ENCODE measurements at places on chromosomes 13 and 19.

DNA sequence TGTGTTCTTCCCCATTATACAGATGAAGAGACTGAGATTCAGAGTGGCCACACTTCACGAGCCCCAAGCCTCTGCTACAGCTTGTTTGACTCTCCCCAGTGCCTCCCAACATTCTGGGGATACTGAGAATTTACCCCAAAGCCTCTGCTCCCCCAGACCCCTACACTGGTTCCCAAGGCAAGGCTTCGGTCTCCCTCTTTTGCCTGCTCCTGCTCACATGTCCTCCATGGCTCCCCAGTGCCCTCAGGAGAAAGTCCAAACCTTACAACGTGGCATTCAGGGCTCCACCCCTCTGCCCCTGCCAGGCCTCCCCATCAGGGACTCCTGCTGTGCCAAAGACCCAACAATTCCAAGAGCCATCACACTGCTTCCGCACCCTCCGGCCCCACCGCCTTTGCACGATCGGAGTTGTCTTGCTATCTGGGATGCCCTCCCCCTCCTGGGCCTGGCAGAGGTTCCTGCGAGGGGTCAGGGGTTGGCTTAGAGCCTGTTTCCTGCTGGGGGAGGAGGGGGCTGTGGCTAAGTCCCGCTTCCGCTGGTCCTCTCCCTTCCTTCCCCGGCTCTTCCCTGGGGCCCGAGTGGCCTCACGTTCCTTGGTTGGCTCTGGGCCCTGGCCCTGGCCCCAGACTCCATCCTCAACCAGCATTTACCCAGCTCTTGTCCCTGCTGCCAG lies 15.4 kb downstream of the GTPBP3 start:
- DNase-seq, result no peak

DNA sequence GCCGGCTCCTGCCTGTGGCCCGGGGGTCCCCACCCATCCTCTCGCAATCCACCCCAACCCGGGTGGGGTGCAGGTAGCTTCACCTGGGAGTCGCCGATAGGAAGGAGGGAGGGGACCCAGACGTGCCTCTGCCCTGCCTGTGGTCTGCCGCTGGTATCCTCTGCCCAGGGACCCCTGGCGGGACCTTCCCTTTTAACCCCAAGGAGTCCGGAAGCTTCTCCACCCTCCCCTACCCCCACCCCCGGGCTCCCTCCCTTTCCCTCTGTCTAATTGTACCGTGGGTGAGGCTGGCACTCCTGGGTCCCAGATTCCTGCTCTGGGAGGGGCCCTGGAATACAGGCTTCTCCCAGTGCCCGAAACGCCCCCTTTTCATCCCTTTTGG lies at the start of gene KLK10:
Gene KLK10 (minus strand): TSS at position 166 of the 382 bp plus-strand sequence. CDS start 579 bp downstream, outside the sequence.
- no peak for DNase-seq

- DNase-seq, result no peak
Measured at GRCh38 chr13:84653915-84654534, 771.8 kb upstream of the SLITRK1 start.

DNA sequence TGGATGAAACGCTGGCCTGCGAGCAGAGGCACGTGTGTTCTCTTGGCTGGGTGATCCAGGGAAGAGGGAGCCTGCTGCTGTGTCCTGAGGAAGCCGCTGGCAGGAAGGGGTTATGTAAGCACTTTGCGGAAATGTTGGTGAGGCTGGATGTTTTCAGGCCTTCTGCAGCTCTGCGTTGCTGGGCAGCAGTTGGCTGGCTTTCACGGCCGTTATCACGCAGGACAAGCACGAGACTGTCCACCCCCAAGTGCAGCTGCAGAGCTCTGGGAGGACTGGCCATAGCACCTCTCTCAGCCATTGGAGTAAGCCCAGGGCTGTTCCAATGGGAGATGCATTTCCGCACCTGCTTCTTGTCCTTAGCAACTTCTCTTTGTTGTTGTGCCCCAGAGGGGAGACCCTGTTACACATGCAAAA lies 146.9 kb upstream of the SOX21 start:
- DNase-seq, result peak; percentile 66

DNA sequence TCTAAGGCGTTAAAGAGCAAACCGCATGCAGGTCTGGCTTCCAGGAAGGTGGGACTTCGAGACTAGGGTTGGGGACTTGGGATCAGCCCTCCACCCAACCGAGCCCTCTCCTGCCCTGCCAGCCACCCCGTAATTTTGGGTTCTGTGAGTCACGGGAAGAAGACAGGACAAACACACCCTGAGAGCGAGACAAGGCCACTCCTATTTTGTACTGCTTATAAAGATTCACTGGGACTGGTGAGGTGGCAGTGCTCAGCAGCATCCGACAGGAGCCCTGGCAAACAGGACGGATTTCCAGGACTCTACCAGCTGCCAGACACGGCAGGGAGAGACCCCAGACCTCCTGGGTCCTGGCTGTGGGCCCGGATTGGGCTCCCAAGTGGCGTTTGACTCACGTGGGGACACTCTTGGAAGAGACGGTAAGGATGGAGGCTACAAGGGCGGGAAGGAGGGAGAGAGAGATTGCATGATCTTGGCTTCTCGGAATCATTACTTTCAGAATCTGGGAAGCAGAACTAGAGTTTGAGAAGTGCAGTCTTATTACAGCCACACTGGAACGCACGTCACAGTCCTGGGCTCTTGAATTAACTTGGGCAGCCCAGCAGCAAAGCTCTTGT lies at the start of gene C5AR2:
Gene C5AR2 (plus strand): TSS at position 245 of the 617 bp plus-strand sequence. CDS start 8,625 bp downstream, outside the sequence.
- DNase-seq, result peak; percentile 65

GRCh38 chr13:36709136-36709890 lies 35.5 kb downstream of the SERTM1 start:
- no peak for DNase-seq

GRCh38 chr13:39875111-39875987 lies 219.9 kb downstream of the COG6 start:
- DNase-seq, result no peak

DNA sequence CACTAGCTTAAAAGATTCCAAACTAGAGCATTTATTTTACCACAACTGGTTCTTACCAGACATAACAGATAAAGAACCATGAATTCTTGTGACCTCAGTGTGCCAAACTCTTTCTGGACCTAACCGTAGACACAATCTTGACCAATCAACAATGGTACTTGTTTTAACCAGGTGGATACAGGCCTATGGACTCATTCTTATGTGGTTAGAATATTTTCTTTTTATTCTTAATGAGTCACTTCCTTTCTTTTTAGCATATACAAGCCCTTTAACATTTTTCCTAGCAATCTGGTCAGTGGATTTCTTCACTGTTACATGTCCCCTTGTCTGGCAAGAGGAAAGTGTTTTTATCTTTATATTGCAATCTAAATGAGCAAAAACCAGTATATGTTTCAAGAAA lies 792.1 kb upstream of the SPRY2 start:
- no peak for DNase-seq

DNA sequence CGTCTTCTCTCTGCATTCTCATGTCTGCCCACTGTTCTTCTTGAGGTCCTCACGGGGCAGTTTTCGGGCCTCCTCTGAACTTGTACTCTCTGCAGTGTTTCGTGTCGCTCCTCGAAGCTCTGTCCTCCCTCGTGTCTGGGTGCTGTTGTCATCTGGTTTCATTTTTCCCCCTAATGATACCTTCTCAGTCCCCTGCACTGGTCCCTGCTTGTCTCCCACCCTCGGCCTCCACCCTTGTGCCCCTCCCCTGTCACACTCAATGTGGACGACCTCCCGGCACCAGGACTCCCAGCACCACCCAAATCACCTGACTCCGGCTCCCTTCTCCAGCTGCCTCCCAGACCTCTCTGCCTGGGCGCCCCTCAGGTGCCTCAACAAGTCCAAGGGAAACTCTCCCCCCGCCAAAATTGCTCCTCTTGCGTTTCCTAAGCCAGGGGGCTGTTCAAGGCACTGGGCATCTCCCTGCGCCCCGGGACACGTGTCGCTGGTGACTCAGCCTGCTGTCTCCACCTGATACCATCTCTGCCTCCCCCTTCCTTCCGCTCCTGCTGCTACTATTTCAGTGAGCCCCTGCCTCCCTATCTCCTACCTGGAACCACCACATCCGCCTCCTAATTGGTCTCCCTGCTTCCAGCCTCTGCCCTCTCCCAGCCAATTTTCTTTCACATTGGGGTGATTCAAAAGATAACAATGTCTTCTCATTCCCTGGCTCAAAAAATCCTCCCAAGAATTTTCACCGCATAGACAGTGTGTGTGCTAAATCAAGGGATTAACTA lies 49.5 kb downstream of the RFX2 start:
- DNase-seq, result peak; percentile 26

DNA sequence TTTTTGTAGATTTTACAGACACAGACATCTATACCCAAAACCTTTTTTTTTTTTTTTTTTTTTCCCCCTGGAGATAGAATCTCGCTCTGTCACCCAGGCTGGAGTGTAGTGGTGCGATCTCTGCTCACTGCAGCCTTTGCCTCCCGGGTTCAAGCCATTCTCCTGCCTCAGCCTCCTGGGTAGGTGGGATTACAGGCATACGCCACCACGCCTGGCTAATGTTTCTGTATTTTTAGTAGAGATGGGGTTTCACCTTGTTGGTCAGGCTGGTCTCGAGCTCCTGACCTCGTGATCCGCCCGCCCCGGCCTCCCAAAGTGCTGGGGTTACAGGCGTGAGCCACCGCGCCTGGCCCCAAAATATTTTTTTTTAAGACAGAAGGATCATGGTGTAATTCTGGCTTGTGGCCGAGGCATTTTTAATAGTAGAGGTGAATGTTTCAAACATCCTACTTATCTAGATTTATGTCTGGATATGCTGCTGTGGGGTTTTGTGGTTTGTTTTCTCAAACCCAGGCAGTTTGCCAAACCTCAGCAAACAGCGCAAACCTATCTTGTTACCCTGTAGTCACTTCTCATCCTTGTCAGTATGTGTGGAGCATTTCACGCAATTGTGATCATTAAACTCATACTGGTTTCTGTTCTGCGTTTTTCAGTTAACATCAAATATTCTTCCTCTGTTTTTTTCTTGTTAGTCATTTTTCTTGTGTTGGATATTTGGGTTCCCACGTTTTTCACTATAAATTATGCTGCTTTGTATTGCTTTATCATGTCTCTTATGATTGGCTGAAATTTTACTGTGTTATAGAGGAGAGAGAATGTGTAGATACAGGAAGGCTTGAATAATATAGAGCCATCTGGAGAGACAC lies 36.2 kb upstream of the GARRE1 start:
- DNase-seq, result peak; percentile 46
